ENCODE measurements at places on chromosomes 3 and 15.

GRCh38 chr3:20376665-20377217, 190.7 kb upstream of the SGO1 start:
- no peak for DNase-seq

DNA sequence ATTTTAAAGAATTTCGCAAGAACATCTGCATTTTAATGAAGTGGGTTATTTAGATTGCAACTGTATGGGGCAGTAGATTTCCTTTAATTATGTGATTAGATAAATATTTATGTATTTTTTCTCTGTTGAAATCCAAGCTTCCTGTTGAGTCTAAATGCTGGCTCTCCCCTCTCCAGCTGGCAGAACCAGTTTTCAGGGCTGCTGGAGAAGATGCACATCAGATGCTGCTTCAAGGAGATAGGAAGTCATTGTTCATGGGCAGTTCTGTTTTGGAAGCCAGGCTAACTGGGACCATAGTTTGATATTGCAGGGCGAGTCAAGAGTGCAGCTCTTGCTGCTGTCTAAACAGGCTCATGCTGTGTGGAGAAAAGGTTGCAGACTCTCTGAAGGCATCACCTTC, 97.4 kb downstream of the SLC9A9 start:
- DNase-seq, result no peak

DNA sequence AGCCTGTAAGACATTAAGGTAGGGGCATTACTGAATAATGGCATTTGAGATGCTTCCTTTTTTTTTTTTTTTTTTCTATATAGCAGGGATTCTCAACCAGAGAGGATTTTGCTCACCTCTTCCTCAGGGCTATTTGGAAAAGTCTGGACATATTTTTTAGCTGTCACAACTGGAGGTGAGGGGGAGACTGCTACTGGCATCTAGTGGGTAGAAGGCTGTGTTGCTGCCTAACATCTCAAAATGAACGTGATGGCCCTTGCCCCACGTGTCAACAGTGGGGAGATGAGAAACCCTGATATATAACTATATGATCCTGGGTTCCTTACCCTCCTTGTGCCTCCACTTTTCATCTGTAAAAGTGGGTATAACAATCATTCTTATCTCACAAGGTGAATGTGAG, 71.9 kb downstream of the CADPS start:
- DNase-seq, result no peak

DNA sequence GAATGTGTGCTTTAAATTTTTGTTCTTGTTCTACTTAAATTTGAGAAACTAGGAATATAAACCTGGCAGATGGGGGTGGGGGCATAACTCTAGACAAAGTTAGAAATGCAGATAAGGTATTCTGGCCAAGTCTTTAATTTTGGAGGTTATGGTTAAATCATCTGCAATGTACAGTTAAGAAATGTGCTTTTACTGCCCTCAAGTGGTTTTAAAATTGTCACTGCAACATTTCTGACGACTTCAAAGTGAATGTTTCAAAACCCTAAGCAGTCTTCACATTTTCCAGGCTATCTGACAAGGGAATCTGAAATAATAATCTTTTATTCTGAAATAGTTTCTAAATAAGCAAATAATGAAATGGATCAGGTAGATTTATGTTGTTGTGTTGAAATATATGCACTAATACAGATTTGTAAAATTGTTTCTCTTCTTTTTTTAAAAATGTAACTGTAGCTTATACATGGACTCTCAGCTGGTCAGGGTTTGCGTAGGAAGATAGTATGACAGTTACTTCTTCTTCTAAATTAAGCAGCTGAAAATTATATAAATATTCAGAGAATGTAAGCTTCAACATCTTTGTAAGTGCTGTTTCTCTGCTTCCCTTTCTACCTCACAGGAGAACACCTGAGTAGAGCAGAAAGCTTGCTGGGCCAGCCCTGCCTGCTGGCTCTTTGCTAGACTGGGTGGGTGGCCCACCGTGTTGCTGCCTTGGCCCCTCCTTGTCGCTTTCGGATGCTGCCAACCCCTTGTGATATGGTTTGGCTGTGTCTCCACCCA, 45.0 kb downstream of the SUCNR1 start:
- DNase-seq, result peak; percentile 61

DNA sequence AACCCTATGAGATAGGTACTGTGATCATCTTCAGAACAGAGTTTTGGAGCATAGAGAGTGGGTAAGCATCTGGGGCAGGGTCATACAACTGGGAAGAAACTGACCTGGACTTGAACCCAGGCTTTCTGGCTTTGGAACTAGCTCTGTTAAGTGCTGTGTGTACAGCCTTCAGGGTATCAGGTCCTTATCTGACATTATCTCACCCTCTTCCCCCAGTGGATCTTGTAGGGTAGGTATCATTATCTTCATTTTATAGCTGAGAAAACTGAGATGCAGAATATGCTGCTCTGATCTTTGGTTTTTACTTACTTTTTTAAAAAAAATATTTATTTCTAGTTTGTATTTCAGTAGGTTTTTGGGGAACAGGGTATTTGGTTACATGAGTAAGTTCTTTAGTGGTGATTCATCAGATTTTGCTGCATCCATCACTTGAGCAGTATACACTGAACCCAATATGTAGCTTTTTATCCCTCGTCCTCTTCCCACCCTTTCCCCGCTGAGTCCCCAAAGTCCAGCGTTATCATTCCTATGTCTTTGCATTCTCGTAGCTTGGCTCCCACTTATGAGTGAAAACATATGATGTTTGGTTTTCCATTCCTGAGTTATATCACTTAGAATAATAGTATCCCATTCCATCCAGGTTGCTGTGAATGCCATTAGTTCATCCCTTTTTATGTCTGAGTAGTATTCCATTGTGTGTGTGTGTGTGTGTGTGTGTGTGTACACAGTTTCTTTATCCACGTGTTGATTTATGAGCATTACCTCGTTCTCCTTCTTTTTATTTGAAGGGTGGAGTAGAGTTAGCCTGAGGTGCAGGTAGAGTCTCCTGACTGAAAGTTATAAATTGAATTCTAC, 271.2 kb downstream of the PTPRG start:
- DNase-seq, result no peak

GRCh38 chr15:98823012-98823458, 174.7 kb downstream of the IGF1R start:
- no peak for DNase-seq

DNA sequence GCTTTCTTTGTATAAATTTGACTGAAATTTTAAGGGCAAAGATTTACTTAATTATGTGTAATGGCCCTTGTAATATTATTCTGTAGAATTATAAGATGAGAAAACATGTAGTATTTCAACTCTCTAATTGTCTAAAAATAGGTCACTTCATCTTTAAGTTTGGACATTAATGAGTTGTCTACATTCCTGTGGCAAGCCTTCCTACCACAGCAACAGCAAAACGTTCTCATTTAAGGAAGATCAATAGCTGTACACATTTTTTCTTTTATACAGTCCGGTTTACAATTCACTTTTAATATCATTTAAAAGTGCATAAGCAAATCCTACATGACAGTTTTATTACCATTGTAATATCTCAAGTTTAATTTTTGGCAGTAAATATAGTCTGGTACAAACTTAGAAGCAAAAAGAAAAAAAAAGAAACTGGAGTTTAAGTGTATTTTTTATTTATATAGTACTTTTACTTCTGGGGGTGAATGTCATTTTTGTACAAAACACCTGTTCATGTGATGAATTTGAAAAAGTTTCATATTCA, 501.8 kb downstream of the ZPLD1 start:
- DNase-seq, result peak; percentile 82

GRCh38 chr15:60720493-60721256, 241.7 kb upstream of the ICE2 start:
- DNase-seq, result no peak

DNA sequence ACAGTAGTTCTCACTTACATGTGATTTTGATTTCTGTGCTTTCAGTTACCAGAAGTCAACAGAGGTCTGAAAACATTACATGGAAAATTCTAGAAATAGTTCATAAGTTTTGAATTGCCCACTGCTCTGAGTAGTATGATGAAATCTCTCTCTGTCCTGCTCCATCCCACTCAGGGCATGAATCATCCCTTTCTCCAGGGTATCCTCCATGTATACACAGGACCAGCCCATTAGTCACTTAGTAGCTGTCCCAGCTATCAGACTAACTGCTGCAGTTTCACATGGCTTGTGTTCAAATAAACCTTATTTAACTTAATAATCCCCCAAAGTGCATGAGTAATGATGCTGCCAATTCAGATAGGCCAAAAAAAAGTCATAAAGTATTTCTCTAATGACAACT, 38.6 kb downstream of the EPHA3 start:
- peak; percentile 23 for DNase-seq

GRCh38 chr15:96416218-96416933, 85.9 kb downstream of the NR2F2 start:
- no peak for DNase-seq

GRCh38 chr15:79702621-79703020, 194.2 kb downstream of the MTHFS start:
- no peak for DNase-seq

DNA sequence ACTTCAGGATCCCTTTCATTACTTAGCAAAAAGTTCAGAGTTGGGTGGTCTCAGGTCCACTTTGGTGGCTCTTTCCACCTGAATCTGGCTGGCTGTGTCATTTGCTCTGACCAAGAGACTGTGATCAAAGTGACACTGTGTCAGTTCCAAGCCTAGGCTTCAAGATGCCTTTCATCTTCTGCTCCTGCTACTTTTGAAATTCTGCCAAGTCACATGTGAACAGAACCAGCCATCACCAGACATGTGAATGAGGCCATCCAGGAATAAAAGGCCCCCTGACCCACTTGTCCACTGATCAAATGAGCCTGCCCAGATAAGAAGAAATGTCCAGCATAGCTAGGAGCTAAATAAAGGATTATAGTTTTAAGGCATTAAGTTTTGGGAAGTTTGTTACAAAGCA, 132.2 kb downstream of the OSBPL10 start:
- DNase-seq, result peak; percentile 41

- no peak for DNase-seq
Measured at GRCh38 chr15:99110581-99111320, 5.9 kb downstream of the SYNM start.

DNA sequence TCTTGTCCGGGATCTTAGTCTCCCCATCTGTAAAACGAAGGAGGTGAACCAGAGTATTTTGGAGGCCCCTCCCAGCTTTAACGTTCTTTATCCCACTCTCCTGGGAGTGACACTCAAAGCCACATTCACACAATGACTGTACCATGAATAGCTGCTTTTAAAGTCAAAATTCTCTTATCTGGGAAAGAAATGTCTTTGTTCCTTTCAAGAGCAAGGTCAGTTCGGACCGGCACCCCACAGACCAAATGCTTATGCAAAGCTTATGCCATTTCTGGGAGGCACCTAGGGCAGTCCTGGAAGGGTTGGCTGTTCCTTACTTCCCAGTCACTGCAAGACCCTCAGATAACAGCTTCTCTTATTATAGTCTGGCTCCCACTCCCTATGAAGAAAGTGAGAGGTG, 53.5 kb upstream of the WNT5A start:
- DNase-seq, result no peak

DNA sequence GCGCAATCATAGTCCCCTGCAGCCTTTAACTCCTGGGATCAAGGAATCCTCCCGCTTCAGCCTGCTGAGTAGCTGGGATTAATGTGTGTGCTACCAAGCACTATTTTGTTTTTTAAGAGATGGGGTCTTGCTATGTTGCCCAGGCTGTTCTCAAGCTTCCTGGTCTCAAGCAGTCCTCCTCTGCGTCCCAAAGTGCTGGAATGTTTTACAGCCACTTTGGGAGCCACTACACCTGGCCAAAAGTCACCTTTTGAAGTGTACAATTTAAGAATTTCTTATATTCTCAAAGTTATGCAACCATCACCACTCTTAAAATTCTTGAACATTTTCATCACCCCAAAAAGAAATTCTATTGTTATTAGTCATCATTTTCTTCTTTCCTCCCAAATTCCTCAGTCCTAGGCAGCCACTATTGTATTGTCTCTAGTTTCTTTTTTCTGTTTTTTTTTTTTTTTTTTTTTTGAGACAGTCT, 17.8 kb downstream of the CDV3 start:
- no peak for DNase-seq

- no peak for DNase-seq
Measured at GRCh38 chr3:125240496-125240895, 27.9 kb upstream of the SLC12A8 start.

DNA sequence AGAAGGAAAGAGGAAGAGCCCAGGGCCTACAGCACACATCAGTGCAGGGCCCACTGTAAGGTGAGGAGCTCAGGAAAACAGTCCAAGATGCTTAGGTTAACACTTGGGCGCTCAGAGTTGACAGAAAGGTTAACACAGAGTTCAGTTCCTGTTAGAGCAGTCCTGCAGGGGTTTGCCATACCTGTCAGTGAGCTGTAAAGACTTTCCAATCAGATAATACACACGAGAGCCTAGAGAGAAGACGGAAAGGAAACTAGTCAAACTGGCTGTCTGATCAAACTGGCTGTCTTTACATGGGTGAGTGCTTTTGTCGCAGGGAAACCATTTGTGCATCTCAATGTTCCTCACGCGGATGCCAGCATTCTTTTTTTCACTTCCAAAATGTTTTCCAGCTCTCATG, 61.4 kb upstream of the ARHGEF26 start:
- peak; percentile 70 for DNase-seq

DNA sequence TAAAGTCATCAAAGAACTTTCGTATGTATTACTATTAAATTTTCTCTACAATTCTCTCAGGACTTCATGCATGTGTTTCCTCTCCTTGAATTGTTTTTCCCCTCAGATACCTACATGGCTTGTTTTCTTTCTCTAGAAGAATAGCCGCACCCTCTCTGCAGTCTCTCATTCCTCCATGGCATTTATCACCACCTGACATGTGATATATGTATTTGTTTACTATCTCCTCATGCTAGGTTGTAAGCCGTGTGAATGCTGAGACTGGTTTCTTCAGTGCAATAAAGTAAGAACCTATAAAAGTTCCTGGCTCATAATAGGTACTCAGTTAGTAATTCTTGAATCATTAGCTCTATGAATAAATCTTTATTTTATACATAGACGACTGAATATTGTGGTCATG, 149.2 kb downstream of the CNTN4 start:
- DNase-seq, result no peak

GRCh38 chr3:122298239-122298638, 26.8 kb upstream of the CSTA start:
- no peak for DNase-seq

DNA sequence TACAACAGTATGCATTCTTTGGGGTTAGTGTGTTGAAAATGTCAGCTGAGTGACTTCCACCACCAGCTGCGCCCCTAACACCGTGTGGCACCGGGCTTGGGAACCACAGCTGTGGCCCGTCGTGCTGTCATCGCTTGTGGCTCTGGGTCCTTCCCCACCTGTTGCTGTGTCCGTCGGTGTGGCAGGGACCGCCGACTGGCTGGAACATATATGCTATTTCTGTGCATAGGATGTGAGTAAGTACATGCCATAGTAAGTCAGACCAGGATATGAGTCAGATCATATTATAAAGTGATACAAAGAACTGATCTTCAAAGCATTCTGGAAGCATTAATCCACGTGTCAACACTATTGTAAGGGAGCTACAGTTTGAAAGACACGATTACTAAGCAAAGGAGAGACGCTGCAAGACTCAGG, 31.9 kb downstream of the EHD4 start:
- DNase-seq, result no peak

DNA sequence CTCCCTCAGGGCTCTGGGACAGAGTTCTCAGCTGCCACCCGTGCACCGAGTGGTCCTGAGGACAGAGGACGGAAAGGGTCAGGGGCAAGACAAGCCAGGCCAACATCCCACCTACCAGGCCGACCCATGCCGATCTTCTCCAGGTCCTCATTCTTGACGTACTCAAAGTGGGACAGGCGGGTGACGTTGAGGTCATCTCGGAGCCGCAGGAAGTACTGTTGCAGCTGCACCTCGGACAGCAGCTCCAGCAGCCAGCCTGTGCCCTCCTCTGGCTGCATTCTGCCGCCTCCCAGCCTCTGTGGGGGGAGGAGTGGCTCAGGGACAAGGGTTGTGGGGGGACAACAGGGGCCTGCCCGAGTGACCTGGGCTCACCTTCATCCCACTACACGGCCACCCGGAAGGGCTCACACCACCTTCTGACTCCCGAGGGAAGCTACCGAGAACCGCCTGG, 20.0 kb downstream of the TNK2 start:
- no peak for DNase-seq

Measured in umbilical cord (tissue), 2 donors.